MCF 10A (cell line): ENCODE measurements at places on chromosomes 12 and 14.

GRCh38 chr12:109800536-109800935 lies 32.7 kb downstream of the TRPV4 start:
- no peak for DNase-seq

DNA sequence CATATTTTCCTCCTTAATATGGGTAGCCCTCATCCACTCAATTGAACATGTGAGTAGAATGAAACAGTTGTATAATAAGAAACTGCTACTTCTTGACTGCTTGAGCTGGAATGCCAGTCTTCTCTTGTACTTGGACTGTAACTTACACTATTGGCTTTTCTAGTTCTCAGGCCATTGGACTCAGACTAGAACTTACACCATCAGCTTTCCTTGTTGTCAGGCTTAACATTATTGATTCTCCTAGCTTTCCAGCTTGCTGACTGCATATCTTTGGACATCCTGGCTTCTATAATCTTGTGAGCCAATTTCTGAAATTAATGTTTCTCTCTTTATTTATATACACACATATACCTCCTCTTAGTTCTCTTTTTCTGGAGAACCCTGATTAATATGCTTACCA lies 24.8 kb downstream of the CCDC91 start:
- no peak for DNase-seq

- DNase-seq, result no peak
Observed at GRCh38 chr12:65963862-65964240, 139.6 kb downstream of the HMGA2 start.

DNA sequence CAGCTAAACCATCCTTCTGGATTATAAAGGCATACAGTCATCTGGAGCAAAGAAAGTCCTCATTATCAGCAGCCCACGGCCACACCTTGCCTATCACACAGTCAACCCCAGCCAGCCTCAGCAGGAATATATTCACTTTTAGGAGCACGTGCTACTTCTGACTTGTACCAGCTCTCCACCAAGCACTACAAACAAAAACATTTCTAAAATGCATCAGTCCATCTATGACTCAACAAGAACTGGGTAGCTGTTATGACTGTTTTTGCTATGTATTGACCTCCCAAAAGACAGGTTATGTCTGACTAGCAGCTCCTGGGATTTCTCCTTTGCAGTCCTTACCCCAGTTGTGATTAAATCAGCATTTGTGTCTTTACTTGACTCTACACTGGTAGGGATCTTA lies 31.2 kb downstream of the NUAK1 start:
- peak; percentile 53 for DNase-seq

DNA sequence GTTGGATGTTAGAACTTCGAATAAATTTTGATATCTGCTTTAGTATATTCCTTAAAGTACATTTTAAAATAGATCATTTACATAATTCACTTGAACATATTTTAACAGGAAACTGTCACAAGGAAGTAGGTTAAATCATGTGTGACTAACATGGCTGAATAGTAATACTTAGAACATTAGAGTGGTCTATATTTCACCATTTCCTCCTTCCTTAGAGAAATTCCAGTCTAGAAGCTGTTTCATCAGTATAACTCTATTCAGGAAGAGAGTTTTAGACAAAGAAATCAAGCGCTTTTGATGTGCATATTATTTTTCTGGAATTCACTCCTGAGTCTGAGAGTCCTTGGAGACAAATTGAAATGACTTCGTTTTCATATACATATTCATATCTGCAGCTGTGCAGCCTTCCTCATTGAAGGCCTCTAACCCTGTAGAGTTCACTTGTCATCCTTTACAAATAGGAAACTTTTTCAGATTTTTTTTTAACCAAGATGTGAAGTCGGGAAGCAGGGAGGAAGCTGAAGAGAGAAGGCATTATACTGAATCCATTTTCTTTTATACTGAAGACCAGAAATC lies 28.4 kb downstream of the IRAK3 start:
- no peak for DNase-seq

DNA sequence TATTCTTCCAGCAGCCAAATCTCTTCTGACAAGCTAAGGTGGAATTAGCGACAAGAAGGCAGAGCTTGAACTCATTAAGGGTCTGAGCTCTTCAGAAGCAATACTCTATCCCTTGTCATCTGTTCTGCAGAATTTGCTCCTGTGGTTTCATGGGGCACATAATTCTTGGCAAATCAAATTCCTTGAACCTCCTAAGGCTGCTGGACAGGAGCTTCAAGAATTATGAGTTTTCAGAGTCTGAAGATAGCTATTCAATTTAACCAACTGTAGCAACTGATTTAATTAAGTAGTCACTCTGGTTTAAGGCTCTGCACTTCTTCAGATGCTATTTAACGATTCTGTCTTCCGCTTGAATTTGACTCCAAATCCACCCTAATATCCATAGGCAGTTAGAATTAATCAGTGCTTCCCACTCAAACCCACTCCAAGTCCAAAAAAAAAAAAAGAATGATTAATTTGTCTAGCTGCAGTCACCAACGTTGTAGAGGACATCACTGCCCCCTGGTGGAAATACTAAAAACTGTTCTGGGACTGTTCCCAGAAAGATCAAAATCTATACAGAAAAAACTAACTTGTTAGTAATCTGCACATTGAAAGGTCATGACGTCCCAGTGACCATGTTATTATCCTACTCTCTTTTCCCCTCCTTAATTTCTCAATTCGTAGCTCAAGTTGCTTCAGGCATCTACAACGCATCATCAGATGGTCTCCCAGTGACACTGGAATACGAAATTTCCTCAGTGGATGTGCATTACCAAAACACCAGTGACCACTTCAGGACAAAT lies 169.9 kb downstream of the KIF21A start:
- DNase-seq, result peak; percentile 67

DNA sequence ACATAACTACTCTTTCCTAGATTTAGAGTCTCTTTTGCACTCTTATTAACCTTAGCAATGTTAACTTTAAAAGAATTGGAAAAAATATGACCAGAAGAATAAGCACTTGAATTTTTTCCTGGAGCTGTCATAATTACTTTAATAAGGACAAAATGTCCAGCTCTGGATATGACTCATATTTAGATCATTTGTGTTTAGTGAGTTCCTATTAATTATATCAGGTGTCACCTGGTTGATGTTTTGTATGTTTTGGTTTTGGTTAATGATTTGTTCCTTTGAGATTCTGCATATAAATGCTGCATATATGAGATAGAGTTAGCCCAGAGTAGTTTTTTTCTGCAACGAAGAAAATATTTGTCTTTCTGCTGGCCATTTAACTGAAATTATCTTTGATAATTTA lies 5.1 kb downstream of the CLECL1 start:
- DNase-seq, result no peak

GRCh38 chr12:42854208-42854607 lies 264.7 kb upstream of the PRICKLE1 start:
- DNase-seq, result no peak

GRCh38 chr12:15495746-15496145 lies 173.4 kb downstream of the PTPRO start:
- no peak for DNase-seq

DNA sequence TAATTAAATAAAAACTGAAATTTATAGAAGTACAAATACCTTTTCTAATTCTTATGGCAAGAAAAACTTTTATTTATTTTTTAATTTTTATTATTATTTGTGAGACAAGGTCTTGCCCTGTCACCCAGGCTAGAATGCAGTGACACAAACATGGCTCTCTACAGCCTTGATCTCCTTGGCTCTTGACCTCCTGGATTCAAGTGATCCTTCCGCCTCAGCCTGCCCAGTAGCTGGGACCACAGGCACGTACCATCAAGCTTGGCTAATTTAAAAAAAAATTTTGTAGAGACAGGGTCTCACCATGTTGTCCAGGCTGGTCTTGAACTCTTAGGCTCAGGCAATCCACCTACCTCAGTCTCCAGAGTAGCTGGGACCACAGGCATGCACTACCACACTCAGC lies 47.4 kb downstream of the COCH start:
- DNase-seq, result no peak

GRCh38 chr14:56073799-56074198 lies 44.4 kb upstream of the PELI2 start:
- no peak for DNase-seq

- DNase-seq, result peak; percentile 94
Observed at GRCh38 chr14:32509632-32510187, 180.6 kb downstream of the AKAP6 start.

GRCh38 chr12:52533686-52534470 lies 13.7 kb upstream of the KRT5 start:
- DNase-seq, result no peak

GRCh38 chr14:57549016-57549564 lies 55.4 kb upstream of the CCDC198 start:
- DNase-seq, result no peak

GRCh38 chr12:4978737-4979136 lies 64.9 kb upstream of the KCNA5 start:
- DNase-seq, result peak; percentile 10

DNA sequence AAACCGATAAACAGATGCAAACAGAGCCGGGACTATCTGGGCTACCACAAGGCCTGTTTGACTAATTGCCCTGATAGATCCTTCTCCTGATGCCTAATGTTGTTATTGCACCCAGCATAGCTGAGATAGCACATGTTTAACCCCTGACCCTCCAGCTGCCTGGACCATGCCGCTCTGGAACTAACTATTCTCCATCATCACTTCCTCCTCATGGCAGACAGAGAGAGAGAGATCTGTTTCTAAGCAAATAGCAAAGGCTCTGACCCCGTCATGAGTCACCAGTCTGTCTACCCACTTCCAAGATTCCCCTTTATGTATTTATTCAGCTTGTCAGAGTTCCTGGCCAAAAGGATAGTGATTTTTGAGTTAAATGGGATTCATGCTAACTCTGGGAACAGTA lies 58.2 kb upstream of the FLRT2 start:
- peak; percentile 65 for DNase-seq

- peak; percentile 93 for DNase-seq
Observed at GRCh38 chr12:47276621-47277309, 197.0 kb upstream of the AMIGO2 start.
